CD4-positive, alpha-beta T cell treated with Interleukin-10 for 1 hour (primary cell): ENCODE measurements at places on chromosomes 4 and X.
A peak's percentile ranks its signal among the peaks of the same experiment; 100 is the strongest.

DNA sequence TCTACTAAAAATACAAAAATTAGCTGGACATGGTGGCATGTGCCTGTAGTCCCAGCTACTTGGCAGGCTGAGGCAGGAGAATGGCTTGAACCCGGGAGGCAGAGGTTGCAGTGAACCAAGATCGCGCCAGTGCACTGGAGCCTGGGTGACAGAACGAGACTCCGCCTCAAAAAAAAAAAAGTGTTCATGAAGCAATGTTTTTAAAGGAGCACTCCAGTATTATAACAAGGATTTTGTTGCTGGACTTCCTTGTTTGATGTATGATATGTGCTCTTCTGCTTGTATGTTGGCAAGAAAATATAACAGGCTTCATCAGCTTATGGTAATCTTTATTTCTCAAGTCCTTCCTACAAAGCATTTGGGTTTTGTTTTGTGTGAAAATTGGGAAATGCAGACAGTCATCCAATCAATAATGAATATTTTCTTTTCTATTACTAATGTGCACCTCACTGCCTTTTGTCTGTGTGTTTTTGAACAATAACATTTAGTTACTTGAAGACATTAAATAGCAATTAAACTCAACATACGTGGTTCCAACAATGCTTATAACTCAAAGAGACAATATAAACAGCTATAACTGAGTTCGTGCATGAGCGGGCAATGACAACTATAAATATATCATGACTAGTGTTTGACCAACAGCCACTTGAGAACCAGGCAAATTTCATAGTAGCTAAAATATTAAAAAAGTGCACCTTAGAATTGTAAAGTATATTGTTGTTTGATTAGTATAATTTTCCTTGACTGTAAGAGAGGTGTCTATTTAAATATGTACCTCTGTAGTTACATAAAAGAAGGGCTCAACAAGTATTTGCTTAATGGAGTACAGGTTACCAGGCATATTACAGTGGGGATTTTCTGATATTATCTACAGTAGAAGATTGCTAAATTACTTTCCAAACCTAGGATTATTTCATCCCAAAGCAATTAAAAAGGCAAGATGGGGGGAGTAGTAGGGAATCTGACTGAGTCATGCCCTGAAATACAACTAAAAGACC lies 210.7 kb downstream of the PPP3CA start:
- no peak for DNase-seq

DNA sequence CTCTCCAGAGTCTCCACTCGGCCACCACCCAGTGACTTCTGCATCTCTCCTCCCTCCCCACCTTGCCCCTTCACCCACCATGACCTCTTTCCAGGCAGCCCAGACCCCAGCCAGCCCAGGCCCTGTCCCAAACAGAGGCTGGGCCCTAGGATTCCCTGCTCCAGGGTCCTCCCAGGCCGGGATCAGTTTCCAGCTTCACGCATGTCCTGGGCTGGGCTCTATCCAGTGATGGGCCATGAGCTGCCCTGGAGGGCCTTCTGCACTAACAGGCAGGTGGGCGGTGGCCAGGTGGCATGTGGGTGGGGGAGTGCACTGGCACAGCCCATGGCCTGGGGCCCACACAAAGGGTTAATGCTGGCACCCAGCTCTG lies 20.4 kb upstream of the ADD1 start:
- DNase-seq: no peak

DNA sequence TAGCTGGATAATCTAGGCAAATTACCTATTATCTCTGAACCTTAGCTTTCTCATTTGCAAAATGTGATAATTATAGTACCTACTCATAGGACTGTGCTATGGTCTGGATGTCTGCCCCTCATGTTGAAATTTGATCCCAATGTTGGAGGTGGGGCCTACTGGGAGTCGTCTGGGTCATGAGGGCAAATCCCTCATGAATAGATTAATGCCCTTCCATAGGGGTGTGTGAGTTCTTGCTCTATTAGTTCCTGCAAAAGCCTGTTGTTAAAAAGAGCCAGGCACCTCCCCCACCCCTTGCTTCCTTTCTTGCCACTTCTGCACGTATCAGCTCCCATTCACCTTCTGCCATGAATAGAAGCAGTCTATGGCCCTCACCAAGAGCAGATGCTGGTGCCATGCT lies 73.9 kb downstream of the SERTM2 start:
- no peak for DNase-seq

GRCh38 chr4:23476515-23477090 lies 413.2 kb downstream of the PPARGC1A start:
- no peak for DNase-seq

DNA sequence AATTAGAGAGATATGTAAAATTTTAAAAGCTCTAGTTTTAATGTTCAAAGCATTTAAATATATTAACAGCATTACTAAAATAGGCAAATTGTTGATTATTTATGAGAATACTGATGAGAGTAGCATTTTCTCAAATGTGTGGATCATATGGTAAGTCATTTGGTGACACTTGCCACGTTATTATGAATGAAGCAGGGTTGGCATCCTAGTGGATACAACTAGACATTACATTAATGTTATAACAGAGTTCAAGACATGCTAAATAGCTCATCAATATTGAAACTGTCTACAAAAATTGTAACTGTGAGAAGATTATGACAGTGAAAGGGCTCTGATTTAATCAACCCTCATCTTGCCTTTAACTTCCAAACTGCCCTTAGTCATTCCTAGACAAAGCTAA lies 171.1 kb downstream of the PDGFC start:
- no peak for DNase-seq

DNA sequence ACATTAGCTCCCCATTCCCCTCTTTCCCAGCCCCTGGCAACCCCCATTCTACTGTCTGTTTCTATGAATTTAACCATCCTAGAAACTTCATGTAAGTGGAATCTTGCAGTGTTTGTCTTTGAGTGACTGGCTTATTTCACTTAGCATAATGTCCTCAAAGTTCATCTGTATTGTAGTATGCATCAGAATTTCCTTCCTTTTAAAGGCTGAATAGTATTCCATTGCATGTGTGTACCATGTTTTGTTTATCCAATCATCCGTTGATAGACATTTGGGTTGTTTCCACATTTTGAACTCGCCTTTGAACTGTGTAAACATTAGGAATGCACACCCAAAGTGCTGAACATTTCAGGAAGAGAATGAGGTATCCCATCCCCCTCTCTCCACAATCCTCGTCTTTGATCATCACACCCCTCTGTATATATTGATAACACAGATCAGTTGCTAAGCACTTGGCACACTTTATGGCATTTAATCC lies 56.4 kb upstream of the PLAC1 start:
- DNase-seq: no peak

DNA sequence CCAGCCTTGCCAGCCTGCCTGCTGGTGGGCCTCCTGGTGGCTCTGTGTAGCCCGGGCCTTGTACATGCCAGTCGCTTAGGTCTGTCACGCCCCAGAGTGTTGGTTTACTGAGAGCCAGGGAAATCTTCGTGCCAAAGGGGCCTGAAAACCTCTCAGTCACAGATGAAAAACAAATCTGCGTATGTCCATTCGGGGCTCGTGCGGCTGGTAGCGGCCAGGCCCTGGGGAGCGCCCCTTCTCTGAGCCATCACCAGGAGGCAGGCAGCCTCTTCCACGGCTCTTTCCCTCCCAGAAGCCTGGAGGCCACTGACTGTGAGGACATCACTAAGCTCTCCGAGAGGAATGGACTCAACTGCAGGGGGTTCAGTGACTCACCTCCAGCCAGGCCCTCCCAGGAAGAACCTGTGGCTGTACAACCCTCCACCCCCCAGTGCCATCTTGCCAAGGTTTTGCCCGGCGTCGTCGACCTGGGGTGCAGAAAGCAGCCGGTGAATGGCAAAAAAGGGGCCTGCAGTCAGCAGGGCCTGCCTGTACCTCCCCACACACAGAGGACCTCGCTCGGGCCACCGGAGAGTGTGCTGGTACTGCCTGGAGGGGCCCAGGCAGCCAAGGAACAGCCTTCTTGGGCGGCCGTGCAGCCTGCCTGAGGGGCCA lies 162.2 kb downstream of the BCOR start:
- DNase-seq: no peak

GRCh38 chrX:135436456-135436855 lies 14.7 kb downstream of the SMIM10L2A start:
- no peak for DNase-seq

DNA sequence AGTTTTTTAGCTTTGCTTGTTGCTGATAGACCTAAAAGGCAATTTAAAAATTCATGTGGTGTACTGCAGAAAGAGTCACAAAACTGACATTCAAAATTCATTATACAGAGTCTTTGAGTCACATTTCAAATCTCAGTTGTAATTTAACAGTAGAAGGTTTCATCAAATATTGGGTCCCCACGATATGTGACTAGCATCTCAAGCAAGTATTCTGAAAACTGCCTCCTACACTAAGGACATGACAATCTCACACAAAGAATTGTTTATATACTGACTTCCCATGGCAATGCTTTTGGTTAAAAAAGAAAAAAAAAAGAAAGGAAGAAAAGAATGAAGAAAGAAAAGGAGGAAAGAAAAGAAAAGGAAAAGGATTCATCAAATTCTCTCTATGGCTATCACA lies 62.1 kb upstream of the CTSO start:
- no peak for DNase-seq

DNA sequence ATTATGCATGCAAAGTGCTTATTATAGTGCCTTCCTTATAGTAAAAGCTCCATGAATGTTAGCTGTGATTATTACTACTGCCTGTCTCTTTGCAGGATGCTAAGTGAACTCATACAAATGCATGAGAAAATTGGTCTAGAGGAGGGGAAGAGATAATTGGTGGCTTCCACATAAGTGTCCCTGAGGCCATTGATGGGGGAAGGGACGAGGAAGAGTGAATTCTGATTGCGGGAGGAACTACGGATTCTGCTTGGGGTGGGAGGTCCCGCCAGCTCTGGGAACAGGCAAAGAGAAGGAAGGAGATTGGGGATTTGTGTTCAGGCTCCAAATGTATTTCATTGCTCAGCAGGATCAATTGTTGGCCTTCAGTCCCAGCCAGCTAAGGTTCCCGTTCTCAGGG lies 11.6 kb upstream of the ARHGAP36 start:
- DNase-seq: no peak

GRCh38 chrX:139931646-139932072 lies 1.2 kb downstream of the ATP11C start:
- no peak for DNase-seq

GRCh38 chr4:185597532-185598188 lies 62.4 kb upstream of the PDLIM3 start:
- DNase-seq: peak; percentile 70

DNA sequence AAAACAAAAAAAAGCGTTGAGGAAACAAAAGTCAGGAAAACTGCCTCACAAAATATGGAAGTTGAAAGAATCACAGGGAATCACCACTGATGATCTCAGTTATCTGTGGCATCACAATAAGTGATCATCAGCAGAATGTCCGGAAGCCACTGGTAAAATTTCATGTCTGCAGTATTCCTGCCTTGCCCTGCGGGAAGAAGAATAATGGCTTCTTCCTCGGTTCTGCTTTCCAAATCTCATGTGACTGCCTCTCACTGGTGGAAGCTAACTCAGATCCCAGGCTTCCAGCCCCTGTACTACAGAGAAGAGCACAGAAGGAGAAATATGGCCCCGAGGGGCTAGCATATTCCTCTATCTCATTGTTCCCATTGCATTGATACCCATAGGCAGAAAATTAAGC lies 12.7 kb upstream of the ZNF330 start:
- no peak for DNase-seq

GRCh38 chrX:55041514-55041913 lies 10.7 kb upstream of the ALAS2 start:
- DNase-seq: no peak

DNA sequence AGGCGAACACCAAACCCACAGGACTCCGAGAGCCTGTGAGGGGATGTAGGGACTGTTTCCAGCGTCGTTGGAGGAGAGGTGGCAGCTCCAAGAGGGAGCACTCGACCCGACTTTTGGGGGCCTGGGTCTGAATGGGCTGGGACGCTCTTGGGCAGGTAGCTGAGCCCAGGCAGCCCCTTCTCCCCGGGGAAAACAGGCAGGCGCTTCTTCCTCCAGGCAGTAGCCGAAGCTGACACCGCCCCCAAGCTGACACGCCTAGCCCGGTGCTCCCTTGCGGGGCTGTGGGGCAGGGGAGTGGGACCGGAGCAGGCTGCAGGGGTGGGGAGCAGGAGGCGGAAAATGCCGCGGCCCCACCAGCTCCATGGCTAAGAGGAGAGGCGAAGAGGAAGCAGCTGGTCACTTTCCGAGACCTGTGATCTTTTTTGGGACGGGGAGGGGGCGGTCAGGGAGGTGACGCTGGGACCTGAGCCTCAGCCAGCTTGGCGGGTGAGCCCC lies 4.2 kb downstream of the NKX1-1 start:
- DNase-seq: no peak

DNA sequence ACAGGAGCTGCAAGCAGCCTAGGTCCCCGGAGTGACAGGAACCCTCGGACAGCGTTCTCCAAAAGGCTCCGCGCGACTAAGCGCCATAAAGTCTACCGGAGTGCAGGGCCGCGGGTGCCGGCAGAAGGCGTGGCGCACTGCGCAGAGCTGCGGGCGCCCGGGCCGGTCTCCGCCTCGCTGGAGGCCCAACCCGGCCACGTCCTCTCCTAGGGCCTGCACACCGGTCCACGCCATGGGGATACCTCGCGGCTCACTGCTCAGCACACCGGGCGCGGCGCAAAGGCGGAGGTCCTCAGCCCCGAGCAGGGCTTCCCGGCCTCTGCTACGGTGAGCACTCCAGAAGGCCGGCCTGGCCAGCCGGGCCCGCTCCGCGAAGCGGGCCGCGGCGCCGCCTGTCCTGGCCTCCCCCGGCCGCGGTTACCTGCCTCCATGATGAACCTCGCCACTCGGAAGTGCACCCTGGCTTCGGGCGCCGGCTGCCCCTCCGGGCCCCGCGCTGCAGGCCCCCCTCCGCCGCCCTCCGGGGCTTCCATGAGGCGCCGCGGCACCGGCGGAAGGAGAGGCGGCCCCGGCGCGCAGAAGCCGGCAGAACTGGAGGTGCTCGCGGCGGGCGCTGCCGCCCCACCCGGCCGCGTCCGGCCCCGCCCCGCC lies at the start of gene CCNQ:
CCNQ (minus strand) TSS at position 599 of the 651 bp plus-strand sequence; CDS start at position 533, 66 bp downstream.
- no peak for DNase-seq
